ENCODE measurements at places on chromosomes 11 and 22.

GRCh38 chr11:85682330-85683305, 3.4 kb downstream of the CCDC89 start:
- DNase-seq: no peak

DNA sequence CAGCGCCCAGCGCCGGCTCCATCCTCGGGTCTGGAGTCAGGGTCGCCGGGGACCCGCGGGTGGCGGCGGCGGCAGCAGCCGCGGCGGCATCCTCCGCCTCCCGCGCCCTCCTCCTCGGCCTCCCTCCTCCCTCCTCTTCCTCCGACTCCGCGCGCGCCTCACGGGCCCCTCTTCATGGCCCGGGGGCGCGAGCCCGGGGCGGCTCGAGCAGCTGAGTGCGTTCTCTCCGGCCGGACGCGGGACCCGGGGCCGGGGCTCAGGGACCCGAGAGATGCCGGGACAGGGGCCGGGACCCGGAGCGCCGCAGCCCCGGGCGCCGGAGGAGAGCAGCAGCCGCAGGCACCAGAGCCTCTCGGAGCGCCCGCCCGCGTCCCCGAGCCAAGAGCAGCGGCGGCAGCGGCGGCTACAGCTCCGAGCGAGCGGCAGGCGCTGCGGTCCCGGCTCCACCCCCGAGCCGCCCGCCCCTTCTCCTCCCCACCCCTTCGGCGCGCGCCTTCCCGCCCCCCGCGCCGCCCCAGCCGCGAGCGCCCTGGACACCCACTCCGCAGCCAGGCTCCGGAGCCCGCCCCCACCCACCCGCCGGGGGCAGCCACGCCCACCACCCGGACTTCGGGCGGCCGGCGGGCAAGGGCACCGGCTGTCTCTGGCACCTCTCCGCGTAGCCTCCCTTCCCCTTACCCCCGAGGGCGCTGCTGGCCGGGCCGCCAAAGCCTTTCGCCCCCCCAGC, at the start of gene CHST1:
Gene CHST1 (minus strand): TSS at position 417 of the 727 bp plus-strand sequence. CDS start 14,699 bp downstream, outside the sequence.
- DNase-seq: no peak

DNA sequence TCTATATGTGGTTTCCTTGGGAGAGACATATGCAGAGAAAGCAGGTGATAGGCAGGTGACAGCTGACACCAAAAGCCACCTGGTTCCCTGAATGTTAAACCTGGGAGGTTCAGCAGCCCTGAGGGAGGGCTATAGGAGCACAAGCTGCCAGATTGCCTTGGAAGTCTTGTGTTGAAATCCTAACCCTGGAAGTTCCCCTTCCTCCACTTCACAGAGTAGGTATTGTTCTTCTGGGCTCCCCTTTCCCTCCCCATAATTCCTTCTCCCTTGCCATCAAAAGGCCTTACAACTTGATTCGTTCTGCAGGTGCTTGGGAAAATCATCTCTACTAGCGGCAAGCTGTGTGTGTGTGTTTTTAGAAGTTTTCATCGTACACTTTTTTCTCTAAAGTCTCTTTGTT, 5.4 kb downstream of the LDLRAD3 start:
- DNase-seq: no peak

- DNase-seq: no peak
These were observed 646.0 kb downstream of the OPCML start for GRCh38 chr11:132886335-132886734.

DNA sequence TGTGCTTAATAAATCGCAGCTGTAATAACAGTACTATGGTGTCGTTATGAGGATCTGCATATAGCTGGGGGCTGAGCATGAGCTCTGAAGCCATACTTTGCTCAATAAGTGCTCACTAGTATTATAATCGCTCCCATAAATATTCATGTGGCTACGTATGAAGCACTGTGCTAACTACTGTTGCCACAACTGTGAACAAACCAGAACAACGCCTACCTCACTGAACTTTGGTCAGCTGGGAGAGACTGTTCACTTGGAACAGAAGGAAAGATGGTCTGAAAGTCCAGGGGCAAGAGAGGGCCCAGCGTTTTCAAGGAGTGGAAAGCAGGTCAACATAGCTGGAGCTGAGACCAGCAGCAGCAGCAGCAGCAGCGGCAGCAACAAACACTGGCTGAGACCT, 141.6 kb downstream of the EFCAB6 start:
- no peak for DNase-seq

GRCh38 chr11:17443926-17444690, 32.5 kb downstream of the ABCC8 start:
- no peak for DNase-seq

DNA sequence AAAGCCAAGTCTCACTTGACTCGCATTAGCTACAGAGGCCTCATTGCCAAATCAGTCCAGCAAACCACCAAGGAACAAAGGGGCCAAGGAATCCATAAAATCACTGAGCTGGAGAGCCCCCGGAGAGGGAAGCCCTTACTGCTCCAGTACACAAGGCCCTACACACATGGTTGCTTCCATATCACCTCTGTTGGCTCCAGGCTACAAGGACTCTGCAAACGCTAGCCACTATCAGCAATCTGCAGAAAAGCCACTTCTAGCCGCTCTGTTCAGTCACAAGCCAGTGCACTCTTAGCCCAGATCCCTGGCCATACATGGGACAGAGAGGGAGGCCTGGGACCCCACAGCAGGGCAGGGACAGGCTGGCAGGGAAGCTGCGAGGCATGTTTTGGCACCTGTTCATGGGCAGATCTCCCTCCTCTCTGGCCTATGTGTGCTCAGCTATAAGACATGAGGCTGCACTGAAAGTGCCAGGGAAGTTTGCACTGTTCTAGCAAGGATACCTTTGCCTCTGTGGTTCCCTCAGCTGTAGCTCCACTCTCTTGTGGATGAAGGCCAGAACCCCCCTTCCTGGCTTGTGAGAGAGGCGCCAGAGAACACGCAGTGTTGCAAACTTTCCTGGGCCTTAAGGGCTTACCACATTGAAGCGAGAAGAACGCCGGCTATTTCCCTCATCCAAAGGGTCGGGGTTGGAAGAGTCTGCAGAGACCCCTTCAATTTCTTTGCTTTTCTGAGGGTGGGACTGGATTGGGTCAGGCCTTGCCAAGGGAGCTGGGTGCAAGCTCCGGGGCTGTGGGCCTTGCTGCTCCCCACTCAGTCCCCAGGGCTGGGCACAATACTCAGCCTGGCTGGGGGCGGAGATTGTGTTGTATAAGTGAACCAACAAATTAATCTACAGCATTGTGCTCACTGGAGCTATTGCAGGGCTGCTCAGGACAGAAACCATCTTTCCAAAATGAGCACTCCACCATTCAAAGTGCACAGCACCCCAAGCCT, 108.7 kb upstream of the PITPNB start:
- no peak for DNase-seq

- DNase-seq: no peak
These were observed 523.2 kb upstream of the TENM4 start for GRCh38 chr11:79963856-79964645.

DNA sequence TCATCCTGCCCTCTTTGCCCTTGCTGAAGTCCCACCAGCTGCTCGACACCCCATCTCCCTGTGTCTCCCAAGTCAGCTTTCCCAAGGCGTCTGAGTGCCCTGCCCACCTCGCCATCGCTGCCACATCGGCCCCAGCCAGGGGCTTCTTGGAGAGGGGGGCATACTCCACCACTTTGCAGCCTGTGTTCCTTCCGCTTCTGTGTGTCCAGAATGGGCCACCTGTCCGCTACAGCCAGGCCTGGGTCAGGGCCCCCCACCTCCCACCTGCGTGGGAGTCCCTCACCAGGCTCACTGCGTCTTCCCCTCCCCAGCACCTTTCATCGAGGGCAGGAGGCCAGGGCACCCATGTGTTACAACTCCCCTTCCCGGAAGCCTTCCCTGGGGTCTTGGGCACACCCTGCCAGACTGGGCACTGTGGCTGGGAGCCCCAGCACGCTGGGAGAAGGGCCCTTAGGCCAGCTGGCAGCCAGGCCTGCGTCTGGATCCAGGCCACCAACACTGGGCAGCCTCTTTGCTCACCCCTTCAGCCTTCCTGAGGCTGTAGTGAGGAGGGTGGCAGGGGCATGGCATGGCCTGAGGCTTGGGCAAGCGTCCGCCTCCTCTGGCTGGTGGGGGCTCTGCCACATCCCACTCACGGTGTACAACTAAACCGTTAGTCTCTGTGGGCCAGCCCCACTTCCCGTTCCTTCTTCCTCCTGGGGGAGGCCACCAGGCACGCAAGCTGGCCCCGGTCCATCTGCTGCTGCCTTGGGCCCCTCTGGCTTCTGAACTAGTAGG, 13.4 kb downstream of the CPT1A start:
- DNase-seq: no peak

- no peak for DNase-seq
These were observed 48.3 kb downstream of the CEP164 start for GRCh38 chr11:117375960-117376359.

GRCh38 chr11:65595543-65596281, at the start of gene KCNK7:
Gene KCNK7, minus strand, starts transcription at chr11:65595800. Its CDS starts 28 bp downstream, at chr11:65595772.
- no peak for DNase-seq

DNA sequence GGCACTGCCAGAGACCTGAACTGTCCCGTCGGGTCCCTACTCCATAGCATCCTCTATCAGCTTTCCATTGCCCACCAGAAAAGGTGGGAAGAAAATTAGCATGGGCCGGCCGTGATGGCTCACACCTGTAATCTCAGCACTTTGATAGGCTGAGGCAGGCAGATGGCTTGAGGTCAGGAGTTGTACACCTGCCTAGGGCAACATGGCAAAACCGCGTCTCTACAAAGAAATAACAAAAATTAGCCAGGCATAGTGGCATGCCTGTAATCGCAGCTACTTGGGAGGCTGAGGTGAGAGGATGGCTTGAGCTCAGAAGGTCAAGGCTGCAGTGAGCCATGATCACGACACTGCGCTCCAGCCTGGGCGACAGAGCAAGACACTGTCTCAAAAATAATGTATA, 3.5 kb downstream of the SLC25A18 start:
- no peak for DNase-seq

DNA sequence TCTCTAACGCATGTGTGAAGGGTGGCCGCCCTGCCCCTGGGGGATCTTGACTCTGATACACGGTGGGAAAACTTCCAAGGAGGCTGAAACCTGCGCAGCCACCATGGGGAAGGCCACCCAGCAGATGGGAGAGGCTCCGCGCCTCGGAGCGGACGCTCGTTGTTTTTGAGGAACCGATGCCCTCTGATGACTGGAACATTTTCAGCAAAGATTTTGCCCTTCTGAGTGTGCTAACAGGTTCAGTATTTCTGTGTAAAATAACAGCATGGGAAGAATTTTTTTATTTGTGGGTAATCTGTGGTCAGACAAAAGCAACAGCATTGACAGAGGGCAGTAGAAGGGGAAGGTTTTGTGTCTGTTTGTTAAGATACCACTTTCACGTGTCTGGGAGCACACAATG, 16.7 kb downstream of the MB start:
- no peak for DNase-seq

DNA sequence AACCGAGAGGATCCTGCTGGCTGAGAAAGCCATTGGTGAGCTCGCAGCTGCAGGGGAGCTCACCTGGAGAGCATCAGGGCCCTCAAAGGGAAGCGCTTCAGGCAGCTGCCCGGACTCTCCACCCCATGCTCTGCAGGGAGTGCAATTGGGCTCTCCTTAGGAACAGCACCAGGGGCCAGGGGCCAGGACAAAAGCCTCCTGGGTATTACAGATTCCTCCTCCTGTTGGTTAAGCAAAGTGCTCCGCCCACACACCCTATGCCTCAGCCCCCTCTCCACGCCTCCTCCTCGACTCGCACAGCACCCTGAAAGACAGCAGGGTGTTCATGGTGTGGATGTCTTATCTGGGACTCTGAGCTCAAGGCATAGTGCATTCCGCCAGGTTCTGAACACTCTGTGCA, 139.9 kb downstream of the SHANK2 start:
- DNase-seq: no peak

GRCh38 chr11:58742140-58742539, 10.4 kb upstream of the GLYAT start:
- DNase-seq: no peak

DNA sequence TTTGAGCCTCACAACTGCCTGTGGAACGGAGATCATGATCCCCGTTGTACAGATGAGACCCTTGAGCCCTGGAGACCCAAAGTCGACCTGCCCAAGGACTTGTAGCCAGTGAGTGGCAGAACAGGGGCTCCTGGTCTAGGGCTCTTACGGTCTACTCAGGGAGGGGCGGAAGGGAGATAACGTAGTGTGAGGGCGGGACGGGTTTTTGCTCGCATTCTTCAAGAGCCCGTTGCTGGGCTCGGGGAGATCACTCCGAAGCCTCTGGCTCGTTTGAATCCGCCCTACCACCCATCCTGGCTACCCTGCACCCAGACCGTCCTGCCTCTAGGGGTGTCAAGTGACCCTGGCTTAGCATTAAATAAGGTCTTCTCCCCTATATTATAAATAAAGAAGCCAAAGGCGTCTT, 639 bp downstream of the CRY2 start:
- no peak for DNase-seq

GRCh38 chr11:130510407-130511006, 62.1 kb downstream of the ADAMTS15 start:
- DNase-seq: no peak

- no peak for DNase-seq
These were observed 2.8 kb upstream of the BARX2 start for GRCh38 chr11:129372609-129373488.

GRCh38 chr22:47196881-47197772, 434.7 kb downstream of the TBC1D22A start:
- no peak for DNase-seq

DNA sequence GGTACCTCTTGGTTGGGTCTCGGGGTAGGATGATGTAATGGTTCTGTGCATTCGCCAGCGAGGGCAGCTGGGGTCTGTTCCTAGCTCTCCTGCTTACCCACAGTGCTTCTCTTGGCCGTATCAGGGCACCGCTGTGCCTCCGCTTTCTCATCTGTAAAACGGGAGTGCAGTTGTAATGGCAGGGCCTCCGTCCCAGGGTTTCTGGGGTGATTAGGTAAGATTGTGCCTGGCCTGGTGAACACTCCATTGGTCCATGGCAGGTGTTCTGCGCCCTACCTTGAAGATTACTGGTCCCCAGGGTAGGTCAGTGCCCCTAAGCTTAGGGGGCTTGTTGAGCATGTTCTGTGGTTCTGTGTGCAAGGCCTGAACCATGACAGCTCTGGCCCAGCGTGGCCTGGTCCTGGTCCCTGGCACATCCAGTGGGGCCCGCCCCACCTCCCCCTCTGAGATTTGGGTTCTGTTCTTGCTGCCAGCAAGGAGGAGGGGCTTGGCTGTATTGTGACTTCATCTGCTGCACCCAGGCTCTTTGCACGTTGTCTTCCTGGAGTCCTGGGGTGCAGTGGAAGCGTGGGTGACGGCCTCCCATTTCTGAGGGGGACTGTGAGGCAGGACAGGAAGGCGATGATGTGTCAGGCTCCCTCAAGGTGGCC, 4.9 kb downstream of the MYRF start:
- no peak for DNase-seq

- no peak for DNase-seq
These were observed 18.4 kb downstream of the PHF21A start for GRCh38 chr11:46102843-46103242.

Measured in activated CD8-positive, alpha-beta memory T cell treated with anti-CD3 and anti-CD28 coated beads for 1 hour (primary cell).